ENCODE measurements at places on chromosomes 12 and 14. TPM values are rescaled to one million over a fixed set of nuclear protein-coding genes. Genes with fewer than 3 reads are reported as not detected.

- no peak for DNase-seq
Observed at GRCh38 chr12:128817111-128818015, 6.4 kb downstream of the SLC15A4 start.

DNA sequence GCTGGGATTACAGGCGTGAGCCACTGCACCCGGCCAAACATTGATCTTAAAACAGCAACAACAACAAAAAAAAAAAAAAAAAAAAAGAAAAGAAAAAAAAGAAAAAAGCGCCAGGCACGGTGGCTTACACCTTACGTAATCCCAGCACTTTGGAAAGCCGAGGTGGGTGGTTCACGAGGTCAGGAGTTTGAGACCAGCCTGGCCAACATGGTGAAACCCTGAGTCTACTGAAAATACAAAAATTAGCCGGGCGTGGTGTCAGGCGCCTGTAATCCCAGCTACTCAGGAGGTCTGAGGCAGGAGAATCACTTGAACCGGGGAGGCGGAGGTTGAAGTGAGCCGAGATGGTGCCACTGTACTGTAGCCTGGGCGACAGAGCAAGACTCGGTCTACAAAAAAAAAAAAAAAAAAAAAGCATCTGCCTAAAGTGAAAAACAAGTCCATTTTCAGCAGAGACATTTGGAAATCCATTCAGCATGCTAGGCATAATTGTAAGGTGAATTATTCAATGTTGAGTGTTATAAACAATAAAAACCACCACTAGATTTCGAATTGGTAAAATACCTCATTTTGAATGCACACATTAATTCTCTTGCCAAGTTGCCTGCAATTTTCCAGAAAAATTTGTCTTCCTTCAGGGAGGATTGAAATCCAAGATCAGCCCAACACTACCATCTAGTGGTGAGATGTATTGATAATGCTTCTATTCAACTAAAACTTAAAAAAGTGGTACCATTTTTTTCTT lies 8.0 kb upstream of the CERS5 start:
- DNase-seq, result peak; percentile 60

GRCh38 chr14:26622611-26623010 lies 24.8 kb upstream of the NOVA1 start:
- no peak for DNase-seq

GRCh38 chr12:75975702-75976101 lies 55.9 kb downstream of the PHLDA1 start:
- no peak for DNase-seq

- DNase-seq, result no peak
Observed at GRCh38 chr14:68938271-68939150, 40.6 kb downstream of the ACTN1 start.

DNA sequence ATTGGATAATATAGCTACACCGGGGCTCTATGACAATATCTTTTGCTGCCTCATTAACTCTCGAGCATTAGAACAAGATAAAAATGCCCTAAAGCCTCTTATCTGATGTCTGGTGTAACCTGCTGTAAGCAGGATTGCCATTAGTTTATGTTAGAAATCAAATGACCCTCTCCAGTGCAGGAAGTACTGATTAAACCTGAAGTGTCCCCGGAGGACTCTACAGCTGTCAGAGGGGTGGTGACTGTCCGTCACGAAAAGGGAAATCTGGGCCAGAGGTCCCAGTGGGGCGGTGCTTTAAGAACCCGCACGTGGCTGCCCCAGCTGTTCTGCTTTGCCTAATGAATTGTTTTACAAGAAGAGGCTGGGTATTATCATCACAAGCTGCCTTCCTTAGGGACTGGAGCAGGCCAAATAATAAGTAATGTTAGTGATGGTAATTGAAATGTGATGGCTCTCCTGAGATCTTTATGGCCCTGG lies 55.7 kb downstream of the LIN52 start:
- DNase-seq, result no peak

DNA sequence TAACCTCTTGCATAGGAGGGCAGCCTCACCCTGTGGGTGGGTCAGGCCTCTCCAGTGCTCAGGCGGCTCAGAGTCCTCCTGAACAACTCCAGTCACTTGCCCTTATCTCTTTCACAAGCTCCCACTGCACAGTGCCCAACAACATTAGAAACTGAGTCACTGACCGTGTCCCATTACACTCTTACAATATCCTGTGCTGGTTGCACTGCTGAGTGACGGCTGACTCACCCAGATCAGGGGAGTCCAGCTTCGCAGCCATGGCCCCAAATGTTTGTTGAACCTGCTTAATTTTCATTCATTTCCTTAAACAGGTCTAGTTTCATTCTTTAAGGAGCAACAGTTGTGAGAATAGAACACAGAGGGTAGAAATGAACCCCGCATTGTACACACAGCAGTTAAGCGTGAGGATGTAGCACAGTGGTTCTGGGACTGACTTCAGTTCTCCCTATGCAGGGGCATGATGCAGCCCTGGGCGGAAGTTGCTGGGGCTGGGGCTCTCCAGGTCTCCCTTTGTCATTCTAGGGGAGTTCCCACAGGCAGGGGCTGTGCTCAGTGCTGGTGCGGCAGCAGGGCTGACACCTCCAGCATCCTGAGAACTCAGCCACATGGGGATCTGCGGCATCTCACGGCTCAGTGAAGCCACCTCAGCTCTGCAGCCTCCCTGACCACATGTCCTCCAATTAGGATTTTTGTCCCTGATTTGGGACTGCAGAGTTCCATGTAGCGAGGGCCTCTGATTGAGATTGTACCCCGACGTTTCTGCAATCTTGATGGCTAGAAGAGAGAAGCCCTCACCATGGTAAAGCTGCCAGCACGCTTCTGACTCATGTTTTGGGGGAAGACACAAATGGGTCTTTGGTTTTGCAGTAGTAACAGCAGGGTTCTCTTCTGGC lies 16.1 kb downstream of the GPR68 start:
- no peak for DNase-seq

DNA sequence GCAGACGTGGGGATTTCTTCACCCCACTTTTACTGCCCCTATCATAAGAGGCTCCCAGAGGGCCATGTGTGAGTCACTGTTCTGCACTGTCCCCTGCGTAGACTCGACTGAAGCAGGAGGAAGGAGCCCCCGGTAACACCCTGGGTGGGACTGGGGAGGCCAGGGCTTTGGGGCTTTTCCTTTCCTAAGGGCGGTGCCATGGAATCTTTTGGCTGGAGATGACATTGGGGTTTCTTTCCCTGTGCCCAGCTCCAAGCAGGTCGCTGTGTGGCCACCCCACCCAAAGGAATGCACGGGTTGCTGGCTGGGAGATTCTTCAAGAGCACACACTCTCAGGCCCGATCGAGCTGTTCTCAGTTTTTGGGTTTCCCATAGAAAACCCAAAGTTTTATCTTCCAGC lies 62.3 kb upstream of the RIN3 start:
- DNase-seq, result no peak

DNA sequence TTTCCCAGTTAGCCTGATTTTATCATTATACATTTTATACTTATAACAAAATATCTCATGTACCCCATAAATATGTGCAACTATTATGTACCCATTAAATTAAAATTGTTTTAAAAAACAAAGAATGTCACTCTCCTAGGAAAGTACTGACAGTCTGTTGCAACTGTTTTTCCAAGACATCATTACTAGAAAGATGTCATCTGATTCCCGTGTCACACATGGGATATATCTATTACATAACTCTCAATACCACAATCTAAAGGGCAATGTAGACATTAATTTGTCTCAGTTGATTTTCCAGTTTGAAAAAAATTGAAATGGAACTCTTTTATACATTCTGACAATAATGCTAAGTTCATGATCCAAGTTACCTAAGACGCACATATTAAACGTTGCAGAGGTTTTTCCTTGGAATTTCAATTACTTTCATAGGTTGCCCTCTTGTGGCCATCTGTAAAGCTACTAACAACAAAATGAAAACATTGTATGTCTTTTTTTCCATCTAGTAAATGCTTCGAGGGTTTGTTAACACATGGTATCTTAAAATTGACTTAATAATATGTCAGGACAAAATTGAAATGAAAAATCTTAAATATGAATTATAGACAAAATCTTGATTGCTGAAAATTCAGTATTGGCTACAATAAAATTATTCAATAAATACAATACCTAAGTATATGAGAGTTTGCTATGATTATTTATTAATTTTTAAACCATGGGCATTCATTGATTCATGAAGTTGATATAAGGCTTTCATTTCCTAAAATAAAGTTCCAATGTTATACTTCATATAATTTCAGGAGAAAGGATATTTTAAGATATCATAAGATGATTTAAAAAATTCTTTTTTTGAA lies 131.6 kb downstream of the PPFIA2 start:
- no peak for DNase-seq

- no peak for DNase-seq
Observed at GRCh38 chr12:117158911-117159553, 31.2 kb downstream of the FBXO21 start.

DNA sequence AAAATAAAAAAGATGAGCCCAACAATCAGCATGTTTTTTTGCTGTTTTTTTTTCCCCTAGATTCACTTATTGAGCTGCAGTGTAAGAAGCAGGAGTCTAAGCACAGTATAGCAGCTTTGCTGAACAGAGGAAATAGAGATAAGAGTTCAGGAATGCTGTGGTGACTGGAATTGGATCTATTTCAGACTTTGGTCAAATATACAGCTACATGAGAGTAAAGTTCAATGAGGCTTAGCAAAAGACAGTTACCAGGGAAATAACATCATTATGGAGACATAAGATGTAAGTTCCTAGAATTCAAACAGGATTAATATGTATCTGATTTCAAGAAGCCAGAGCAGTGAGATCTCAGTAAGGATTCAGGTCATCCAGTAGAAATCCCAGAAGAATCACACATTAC lies 613.0 kb downstream of the RPS29 start:
- DNase-seq, result no peak

DNA sequence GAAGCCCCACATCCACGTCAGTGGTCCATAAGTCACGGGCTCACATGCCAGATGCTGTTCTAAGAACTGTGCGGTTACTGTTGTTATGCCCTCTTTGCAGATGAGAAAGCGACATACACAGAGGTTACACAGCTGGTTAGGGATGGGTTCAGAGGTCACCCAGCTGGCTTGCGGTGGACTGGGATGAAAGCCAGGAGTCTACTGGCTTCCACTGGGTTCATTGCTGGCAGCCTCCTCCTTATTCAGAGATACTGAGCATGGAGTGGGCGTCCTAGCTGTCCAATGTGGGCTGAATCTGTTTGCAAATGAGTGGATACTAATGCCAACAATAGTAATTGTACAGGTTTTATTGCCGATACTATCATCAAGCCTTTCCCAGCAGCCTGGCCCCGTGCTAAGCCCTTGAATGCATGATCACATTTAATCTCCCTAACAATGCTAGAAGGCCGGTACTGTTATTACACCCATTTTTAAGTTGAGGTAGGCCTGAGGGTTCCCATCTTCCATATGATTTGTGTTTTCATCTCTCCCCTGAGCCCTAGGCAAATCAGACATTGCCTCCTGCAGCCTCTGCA lies 129.1 kb downstream of the PLXNC1 start:
- DNase-seq, result no peak

DNA sequence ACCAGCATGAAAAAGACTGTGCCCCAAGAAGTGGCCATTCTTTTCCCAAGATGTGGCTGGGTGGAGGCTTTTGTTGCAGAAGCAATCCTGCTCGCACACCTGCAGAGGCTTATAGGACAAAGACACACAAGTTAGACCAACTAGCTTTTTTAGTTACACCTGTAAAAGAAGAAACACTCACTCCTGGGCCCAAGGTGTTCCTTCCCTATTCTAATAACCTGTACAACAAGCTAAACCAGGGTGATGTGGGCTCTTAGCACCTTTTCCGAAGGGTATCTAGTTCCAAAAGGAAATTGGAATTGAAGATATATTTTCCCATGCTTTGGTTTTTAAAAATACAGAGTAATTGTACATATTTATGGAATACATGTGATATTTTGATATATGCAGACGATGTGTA lies 31.0 kb downstream of the ENTPD5 start:
- DNase-seq, result no peak

GRCh38 chr14:91998667-91999570 lies 40.9 kb downstream of the TRIP11 start:
- no peak for DNase-seq

Gene TAS2R31
- 2.0 TPM for polyA plus RNA-seq

Gene TRAF3
- 13.9 TPM for polyA plus RNA-seq

Gene TAS2R13
- polyA plus RNA-seq, result 0.09 TPM

GRCh38 chr12:59660148-59660547 lies 64.3 kb downstream of the SLC16A7 start:
- no peak for DNase-seq

All from left renal pelvis (tissue), 4 donors.